HTR-8/SVneo (cell line): ENCODE measurements at places on chromosomes 1 and 21.

GRCh38 chr1:54355931-54356679 lies 50.1 kb downstream of the SSBP3 start:
- DNase-seq: no peak

DNA sequence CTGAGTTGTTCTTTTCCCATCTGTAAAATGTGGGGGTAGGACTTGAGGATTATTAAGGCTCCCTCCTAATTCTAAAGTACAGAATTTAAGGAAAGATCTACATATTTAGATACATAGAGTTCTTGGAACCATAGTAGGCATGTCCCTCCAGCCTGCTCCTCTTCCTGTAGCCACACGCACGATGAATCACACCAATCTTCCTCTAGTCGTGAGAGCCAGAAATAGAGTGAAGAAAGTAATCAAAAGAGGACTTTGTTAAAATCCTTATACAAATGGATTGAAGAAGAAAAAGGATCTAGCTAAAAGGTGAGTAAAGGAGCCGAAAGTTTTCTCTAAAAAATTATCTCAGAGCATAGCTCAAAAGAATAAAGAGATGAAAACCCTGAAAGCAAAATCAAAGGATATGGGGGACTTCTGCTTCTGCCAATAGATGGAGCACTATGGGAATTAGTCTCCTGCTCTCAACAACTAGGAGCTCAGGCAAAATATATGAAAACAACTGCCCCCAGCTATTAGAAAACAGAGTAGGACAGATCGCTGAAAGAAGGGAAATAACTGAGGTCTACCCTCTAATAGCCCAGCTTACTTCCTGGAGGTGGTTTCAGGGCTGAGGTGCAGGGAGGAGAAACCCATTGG lies 8.5 kb downstream of the C1orf141 start:
- DNase-seq: no peak

GRCh38 chr21:42320791-42321190 lies 5.6 kb upstream of the TFF3 start:
- no peak for DNase-seq

DNA sequence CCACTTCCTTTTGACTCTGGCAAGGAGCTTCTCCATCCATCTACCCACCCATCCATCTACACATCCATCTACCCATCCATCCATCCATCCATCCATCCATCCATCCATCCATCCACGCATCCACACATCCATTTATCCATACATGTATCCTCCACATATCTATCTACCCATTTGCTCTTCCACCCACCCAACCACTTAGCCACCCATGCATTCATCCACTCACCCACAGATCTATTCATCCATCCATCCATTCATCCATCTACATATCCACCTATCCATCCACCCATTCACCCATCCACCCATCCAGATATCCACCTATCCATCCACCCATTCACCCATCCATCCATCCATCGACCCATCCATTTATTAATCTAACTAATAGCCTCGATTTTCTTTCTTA lies 23.0 kb upstream of the KANK4 start:
- DNase-seq: no peak

DNA sequence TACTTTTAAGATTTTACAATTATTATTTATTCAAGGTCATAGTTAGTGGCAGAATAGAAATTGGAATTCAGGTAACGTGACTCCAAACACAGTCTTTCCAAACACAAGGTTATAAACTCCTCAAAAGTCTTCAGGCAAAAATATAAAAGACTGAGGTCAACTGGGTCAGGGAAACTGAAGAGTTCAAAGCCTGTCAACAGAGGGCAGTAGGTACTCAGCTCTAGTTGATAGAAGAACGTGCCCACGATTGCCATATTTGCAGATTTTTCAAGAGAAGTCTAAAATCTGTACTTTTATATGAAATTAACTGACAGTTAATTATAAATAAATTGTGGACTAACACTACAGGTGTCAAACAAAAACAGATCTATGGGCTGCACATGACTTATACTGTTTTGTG lies 135.0 kb downstream of the LHX4 start:
- no peak for DNase-seq
